ENCODE measurements at places on chromosomes 11 and 22.

DNA sequence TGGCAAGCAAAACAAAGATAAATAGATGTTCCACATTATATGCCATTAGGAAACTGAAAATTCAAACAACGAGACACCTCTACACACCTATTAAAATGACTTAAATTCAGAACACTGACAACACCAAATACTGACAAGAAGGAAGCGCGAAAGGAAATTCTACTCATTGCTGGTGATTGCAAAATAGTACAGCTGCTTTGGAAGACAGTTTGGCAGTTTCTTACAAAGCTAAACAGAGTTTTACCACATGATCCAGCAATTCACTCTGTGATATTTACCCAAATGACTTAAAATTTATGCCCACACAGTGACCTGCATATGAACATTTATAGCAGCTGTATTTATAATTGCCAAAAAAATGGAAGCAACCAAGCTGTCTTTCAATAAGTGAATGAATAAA is 232.6 kb downstream of the CASP12 start:
- no peak for DNase-seq

GRCh38 chr11:65425971-65426838 is 3.6 kb downstream of the NEAT1 start:
- DNase-seq, result no peak

DNA sequence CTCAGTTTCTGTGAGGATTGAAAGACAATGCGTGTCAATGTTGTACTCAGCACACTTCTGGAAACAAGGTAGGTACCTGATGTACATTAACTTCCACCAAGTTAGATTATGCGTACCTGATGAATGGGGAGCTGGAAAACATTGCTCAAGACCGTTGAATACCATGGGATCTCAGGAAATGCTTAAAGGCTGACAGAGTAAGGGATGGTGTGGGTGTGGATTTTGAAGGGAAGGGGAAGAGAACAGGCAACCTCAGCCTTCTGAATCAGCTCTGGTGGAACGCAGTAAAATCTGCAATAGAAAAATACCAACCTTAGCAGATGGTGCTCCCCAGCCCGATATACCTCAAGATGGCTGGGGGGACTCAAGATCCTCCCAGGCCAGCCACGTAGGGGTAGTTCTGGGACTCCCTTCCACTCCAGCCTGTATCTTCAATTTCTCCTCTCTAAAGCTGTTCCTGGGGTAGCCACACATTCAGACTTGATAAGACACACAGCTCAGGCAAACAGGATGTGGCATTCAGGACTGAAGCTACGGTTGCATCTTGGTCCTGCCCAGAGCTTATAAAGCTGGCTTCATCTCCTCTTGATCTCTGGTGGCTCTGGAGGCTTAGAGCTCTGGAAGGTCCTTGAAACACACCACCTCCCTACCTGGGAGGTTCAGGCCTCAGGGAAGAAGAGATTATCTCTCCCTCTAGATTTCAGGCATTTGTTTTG is 111.8 kb downstream of the CTNND1 start:
- DNase-seq, result no peak

DNA sequence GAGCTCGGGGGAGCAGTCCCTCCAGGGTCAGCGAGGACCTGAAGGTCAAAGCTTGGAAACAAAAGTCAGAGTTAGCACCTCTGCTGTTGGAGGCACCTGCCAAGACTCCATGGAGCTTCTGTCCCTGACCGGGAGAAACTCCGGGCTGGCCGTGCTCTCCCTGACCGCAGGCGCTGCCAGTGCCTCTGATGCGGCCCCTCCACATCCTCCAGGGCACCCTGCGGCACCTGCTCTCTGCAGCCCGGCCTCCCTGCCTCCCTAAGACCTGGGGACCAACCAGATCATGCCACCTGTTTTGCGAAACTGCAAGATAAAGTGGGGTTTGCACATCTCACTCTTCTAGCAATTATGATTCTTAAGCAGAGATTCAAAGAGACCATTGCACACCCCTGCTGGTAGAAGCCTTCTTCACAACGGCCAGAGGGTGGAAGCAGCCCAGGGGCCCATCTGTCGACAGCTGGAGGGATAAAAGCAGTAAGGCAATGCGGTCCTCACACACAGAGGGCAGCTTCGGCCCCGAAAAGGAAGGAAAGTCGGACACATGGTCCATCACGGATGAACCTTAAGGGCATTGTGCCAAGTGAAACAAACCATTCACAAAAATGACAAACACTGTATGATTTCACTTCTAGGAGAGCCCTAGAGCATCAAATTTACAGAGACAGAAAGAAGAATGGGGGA is 477.1 kb downstream of the BRD1 start:
- no peak for DNase-seq

- no peak for DNase-seq
These were observed 12.3 kb downstream of the NARS2 start for GRCh38 chr11:78562398-78562797.

- no peak for DNase-seq
These were observed 12.8 kb downstream of the AQP11 start for GRCh38 chr11:77602381-77603088.

GRCh38 chr22:38317122-38317994 is at the start of gene CSNK1E:
Gene CSNK1E (minus strand): TSS chr22:38317433. CDS start chr22:38314157, 3,276 bp downstream.
- DNase-seq, result peak; percentile 22

- no peak for DNase-seq
These were observed 746.1 kb upstream of the LRRC4C start for GRCh38 chr11:42205518-42205917.

DNA sequence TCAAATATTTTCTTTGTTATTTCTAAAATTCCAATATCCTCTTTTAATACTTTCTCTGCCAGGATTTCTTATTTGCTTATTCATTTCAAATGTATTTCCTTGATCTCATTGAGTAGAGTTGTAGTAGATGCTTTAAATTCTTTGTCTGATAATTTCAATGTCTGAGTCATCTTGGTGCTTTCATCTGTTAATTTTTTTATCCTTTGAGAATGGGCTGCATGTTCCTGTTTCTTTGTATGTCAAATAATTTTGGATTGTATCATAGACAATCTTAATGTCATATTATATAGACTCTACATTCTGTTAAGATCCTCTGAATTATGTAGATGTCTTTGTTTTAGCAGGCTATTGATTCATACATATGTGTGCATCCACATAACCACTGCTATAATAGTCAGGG is 57.5 kb downstream of the MYEOV start:
- no peak for DNase-seq

DNA sequence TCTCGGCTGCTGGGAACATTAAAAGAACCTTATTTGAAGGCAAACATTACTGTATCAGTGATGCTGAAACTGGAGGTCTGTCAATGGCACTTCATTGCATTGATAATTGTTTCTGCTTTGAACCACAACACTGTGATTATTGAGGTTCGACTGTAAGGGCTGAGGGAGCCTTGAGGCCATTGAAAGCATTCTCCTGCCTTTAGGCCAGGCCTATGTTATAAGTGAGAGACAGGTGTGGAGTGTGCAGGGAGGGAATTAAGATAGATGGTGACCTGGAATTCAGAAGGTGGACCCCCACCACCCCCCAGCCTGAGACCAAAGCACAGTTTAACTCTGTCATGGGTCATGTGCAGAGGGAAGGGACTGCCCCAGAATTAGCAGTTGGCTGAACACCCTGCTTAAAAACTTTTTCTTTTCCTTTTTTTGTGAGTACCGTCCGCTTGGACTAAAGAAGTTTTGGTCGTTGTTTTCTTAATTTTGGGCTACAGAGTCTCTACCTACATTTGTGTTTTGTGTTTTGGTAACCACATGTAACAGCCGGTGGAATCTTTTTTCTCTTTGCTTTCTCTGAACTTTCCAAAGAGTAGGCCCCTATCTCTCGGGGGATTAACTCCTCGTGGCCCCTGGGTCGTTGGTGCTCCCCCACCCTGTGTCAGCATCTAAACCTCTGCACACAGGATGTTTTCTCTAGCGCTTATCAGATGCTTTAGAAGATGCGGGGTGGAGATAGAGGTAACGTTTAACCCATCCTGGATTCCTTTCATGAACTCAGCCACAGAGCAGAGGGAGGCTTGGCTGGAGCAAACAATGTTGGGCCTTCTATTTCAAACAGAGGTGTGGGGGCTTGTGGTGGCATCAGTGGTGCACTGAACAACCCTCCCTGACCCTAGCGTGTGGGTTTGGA is 43.7 kb downstream of the ZBTB16 start:
- no peak for DNase-seq

GRCh38 chr11:31424652-31425051 is 55.0 kb downstream of the DNAJC24 start:
- no peak for DNase-seq

- no peak for DNase-seq
These were observed 34.6 kb downstream of the FAM118A start for GRCh38 chr22:45344334-45344733.

GRCh38 chr11:132187386-132187785 is 817.0 kb downstream of the NTM start:
- no peak for DNase-seq

GRCh38 chr11:102783720-102784119 is 3.3 kb upstream of the MMP10 start:
- DNase-seq, result no peak

DNA sequence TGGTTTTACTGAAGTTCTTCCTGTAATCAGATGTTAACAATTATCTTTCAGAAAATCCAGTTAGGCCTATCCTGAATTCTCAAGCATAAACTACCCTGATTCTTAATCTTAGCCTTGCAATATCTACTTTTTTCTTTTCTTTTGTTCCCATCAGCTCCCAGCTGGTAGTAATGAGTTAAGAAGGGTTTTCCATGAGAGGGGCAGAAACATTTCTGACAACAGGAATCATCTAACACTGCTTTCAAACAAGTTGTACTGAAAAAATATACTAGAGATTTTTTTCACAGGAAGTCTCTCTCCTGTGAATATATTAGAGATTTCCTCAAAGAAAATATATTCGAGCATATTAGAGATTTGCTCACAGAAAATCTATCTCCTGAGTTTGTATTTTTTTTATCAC is 3.3 kb upstream of the TRIM6 start:
- no peak for DNase-seq

DNA sequence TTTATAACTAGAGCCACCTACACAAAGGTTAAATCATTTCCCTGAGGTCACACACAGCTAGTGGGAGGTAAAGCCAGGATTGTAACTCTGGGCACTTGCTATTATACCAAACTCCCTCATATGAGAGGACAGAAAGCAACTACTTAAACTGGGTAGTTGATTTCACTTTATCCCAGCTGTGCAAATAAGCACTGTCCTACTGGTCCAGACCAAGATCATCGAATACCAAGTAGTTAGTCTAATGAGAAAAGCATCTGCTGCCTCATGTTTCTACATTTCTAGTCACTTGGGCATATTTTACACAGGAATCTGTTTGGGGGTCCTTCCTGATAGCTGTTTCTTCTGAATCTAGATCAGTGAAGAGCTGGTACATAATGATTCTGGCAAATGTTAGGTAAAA is 178.6 kb upstream of the NARS2 start:
- no peak for DNase-seq

- DNase-seq, result no peak
These were observed 157.9 kb upstream of the SORL1-AS1 start for GRCh38 chr11:121610706-121611105.

DNA sequence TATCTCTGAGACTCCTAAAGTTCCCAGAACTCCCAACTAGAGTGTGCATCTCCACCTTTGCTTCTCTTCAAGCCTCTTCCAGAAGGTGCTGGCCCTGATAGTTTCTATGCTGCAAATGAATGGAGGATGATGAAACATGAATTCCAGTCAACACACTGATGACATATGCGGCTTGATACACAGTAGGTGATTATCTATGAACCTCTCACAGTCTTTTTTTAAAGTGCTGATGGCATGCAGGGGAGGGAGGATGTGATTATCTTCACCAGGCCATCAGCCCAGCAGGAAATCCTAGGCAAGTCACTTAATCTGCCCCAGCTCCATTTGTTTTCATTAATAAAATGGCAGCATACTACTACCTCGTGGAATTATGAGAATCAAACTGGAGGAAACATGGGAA is 548.5 kb downstream of the SOX6 start:
- DNase-seq, result no peak

DNA sequence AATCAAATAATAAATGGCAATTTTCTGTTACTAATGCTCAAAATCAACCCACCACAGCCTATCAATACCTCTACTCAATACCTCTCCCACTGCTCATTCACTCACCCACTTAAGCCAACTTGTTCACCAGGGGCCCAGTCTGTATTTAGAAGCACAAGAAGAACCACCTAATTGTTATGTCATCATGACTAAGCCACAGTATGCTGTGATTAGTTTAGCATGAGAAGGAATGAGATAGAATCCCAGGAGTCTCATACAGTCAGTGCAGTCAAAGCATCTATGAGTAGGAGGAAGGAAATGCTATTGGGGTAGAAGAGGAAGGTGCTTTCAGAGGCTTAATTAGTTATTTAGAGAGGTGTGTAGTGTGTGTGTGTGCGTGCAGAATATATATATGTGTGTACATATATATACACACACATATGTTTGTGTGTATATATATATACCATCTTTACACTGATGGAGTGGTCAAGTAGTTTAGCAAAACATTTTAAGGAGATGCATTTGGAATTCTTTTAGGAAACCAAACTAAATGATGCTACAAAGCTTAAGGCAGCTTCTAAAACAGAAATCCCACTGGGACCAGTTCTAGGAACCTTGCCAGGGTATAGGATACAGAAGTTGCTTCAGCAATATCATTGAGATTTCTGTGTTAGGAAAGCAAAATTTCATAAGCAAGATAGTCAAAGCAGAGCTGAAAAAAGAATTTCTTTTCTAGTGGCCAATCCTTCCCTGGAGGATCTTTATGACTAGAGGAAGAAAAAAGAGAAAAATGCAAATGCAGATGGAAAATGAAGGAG is 27.5 kb downstream of the KCNA4 start:
- DNase-seq, result no peak

- DNase-seq, result no peak
These were observed 35.7 kb downstream of the SERPIND1 start for GRCh38 chr22:20809538-20810185.

- no peak for DNase-seq
These were observed 95.8 kb downstream of the PIWIL4 start for GRCh38 chr11:94662846-94663390.

DNA sequence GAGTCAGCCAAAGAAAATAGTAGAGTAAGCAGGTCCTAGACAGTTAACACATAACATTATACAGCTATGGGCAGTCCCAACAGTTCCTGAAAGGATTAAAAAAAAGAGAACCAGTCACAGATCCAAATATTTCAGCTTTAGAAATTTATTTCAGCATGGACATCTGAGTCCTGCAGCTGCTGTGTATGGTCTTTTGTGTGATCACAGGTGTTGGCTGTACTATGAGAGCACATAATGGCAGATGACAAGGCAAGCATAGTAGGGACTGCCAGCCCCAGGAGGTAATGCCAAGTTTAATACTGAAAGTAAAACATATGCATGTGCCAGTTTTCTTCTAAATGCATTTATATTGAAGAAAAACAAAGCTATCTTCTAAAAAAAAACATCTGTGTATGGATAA is 158.1 kb downstream of the GRIA4 start:
- DNase-seq, result no peak

GRCh38 chr11:75328426-75329277 is 22.8 kb downstream of the ARRB1 start:
- DNase-seq, result peak; percentile 10

GRCh38 chr11:126547161-126547560 is 191.7 kb downstream of the ST3GAL4 start:
- no peak for DNase-seq

All from stimulated activated CD4-positive, alpha-beta T cell treated with anti-CD3 and anti-CD28 coated beads, Interleukin-1b, Interleukin-23, amount 100 ng/mL, for 1 hour (primary cell).